Mesenteric fat pad (tissue), 1 donor: ENCODE measurements at places on chromosomes 2 and 18. TPM values are rescaled to one million over a fixed set of nuclear protein-coding genes. Genes with fewer than 3 reads are reported as not detected.

TEKT4 gene
- 0.22 TPM for total RNA-seq

SKOR2 gene
- not detected for total RNA-seq

GNAL gene
- total RNA-seq = 7.4 TPM

GRCh38 chr2:208363485-208363884 is 43.1 kb upstream of the PTH2R start:
- no peak for DNase-seq

LRATD1 gene
- 0.67 TPM for total RNA-seq

DNA sequence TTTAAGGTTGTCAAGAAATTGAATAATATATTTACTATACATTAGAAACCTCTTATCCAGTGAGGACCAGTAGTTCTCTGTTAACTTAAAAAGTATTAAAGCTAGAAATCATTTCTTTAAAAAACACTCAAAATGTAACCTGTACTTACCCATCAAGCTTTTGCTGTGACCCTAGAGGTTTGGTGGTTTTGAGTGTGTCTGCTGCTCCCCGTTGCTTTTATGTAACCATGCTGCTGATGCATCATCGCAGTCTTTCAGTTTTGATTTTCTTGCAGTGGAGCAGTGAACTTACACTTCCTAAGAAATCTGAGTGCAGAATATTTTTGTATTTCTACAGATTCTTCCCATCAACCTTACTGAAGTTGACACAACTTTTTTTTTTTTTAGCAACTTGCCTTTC is 34.2 kb downstream of the MRPS9 start:
- no peak for DNase-seq

DNA sequence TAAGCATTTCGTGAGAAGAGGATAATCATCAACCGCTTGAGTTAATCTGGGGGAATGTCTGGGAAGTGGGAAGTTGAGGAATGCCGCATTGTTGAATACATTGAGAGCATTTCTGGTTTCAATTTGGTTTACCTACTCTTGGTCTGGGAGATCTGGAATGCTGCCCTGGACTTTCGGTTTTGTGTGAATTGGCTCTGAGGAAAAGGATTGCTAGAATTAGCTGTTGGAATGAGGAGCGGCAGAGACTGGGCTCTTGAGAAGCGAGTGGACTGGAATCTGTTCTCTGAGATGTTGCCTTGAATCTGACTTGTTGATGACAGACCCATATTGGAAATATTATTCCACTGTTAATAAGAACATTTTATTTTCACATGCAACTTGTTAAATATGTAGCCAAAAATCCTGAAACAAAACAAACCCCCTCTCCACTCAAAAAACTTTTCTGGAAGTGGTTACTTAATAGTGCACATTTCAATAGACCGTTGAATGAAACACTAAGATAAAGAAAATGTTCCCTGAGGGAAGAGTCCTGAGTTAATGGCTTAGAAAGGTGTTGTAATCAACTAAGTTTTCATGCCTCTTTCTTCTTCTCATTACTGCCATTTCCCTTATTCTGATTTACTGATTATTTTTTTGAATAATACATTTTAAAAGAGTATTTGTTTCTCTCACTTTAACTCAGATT is 50.8 kb downstream of the PTPRM start:
- no peak for DNase-seq

GRCh38 chr2:23553561-23553960 is 168.6 kb downstream of the KLHL29 start:
- no peak for DNase-seq

DNA sequence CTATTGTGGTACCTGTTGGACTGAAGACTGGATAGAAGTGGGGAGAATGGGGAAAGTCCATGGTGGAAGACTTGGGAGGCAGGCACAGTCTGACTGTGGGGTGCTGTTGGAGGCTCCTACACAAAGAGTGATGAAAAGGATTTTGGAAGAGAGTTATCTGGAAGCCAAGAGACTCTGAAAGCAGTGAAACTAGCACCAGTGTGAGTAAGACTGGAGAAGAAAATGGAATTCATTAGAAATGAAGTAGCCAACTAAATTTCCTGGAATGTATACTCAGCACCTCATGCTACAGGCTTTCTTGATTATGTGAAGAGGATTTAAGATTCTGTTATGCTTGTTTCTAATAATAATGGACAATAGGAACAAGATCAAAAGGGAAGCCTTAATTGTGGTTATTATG is 27.7 kb downstream of the ELP2 start:
- no peak for DNase-seq
